Left renal pelvis (tissue), 4 donors: ENCODE measurements at places on chromosomes 16 and 17. TPM values are rescaled to one million over a fixed set of nuclear protein-coding genes. Genes with fewer than 3 reads are reported as not detected.

CCDC154 gene
- 2.3 TPM for polyA plus RNA-seq

RHBDL3 gene
- polyA plus RNA-seq: 1.5 TPM

RNU2-1 gene
- 1.9 TPM for polyA plus RNA-seq

DNA sequence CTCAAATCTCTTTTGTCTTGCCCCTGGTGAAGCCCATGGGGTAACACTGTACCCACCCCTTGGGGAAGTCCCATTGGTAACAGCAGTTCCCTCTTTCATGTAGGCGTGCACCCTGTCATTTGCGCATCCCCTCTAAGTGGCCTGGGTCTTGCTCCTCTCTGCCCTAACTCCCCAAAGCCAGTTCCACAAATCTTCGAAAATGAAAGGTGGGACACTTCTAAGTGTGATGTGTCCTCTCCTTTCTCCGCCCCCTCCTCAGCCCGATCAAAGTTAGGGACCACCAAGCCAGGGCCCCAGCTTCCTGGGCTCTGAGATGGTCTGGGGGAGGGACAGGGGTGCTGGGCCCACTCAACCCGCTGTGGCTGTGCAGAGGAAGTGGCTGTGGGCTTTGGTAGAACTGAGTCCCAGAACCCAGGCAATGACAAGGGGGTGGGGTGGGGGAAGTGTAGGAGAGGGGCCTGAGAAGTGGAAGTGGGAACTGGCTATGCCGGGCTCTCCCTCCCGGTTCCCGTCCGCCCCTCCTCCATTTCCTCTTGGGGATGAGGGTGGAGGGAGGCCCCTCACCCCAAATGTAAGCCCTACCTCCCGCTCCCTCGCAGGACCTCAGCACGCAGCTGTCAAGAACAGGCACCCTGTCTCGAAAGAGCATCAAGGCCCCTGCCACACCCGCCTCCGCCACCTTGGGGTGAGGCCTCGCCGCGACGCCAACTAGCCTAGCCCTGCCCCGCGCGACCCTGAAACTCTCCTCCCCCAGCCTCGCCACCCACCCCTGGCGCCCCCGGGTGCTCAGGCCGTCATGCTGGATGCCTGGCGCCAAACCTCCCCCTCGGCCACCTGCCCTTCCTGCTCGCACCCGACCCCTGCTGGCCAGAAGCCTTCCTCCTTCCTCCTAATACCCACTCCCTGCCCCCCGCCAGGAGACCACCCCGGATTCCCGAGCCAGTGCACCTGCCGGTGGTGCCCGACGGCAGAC is 8.7 kb downstream of the ABI3 start:
- no peak for DNase-seq

DNA sequence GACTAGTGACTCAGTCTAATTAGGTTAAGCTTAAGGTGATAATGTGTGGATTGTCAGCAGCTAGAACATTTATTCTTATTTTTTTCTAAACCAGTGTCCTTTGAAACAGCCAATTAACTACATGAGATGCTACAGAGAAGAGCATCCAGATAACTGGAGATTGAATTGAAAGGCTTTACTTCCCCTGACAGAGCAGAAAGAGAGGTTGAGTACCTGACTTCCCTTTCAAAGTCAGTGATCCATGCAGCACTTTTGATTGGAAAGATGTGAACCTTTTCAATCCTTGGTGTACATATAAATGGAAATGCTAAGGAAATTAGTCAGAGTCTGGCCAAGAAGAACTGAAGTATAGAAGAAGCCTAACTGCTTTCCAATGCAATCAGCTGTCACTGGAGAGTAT is 653.8 kb downstream of the CDH8 start:
- DNase-seq: no peak

DNA sequence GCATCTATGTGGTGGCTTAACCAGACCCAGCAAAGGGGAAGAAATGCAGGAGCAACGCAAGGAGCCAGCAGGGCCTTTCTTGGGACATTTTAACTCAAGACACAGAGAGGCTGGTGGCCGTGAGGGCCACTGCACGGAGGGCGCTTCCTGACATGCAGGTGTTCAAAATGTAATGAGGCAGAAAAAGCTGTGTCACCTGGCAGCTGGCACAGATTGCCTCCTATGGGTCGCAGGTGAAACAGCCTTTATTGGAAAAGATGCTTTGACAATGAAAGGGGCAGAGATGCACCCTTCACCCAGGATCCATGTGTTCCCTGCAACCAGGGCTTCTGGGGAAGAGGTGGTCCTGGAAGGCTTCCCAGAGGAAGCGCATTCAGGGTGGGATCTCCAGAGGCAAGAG is 219.3 kb downstream of the XYLT1 start:
- DNase-seq: no peak

DNA sequence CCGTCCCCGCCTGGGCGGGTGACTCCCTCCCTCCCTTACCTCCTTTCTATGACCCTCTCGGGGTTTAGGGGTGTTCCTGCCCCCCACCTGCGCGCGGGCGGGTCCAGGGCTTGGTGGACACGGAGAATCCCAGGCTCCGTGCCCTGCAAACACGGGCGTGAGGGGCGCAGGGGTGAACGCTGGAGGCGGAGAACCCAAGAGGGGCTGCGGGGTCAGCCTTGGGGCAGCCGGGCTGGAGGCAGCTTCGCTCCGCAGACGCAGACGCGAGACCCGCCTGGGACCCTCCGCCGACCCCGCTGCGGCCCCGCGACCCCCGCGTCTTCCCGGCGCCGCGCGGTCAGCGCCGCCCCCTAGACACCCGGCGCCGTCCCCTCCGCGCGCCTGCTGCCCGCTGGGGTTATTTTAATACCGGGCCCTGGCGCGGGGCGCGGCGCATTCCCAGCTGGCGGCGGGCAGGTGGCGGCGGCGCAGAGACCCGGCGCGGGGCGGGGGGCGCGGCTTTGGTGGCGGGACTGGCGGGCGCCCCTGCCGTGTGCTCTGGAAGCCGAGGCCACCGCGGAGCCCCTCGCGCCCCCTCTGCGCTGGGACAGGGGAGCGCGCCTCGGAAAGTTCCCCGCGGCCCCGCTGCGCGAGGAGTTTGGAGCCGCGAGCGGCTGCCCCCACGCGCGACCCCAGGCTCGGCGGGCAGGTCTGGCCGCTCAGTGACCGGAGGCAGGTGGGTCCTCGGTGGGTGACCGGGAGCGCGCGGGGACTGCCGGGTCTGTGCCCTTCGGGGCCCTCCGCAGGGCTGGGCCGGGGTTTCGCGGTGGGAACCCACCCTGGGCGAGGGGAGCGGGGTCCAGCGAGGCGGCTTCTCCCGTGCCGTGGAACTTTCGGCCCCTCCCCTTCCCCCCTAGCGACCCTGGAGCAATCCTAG is at the start of gene UTS2R:
Gene UTS2R (plus strand): TSS at position 433 of the 916 bp plus-strand sequence. CDS start 2,560 bp downstream, outside the sequence.
- DNase-seq: no peak

GRCh38 chr16:66878067-66878466 is 2.2 kb upstream of the PDP2 start:
- no peak for DNase-seq

DNA sequence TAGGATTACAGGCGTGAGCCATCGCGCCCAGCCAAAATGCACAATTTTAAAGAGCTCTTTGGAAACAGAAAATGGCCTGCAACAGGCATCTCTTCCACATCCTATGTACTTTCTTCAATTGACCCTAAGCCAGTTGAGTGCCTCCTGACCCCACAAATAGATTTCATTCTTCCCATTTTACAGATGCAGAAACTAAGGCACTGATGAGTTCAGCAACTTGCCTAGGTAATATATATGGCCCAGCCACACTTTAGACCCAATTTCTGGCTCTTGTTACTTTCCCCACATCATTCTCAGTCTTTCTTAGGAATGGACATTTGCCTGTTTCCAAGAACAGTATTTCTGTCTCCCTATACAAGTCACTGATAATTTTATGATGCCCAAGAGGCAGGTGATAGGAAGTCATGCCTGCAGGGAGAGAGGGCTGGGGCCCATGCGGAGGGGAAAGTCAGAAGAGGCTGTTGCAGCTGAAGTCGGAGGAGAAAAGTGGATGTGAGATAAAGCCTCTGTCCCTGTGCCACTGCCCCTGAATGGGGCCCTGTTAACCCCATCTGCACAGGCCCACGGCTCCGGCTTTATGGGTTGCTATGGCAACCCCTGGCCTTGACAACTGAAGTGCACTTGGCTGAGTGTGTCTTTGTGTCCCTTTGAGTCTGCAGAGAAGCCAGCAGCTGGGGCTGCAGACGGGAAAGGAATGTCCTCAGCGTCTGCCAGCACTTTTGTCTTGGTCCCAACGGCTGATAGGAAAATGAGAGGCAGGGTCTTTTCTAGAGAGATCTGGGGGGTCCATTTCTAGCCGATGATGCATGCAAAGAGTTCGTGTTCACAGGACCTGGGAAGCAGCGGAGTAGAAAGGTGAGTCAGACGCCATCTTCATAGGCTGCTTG is 45.9 kb downstream of the ABAT start:
- no peak for DNase-seq

DNA sequence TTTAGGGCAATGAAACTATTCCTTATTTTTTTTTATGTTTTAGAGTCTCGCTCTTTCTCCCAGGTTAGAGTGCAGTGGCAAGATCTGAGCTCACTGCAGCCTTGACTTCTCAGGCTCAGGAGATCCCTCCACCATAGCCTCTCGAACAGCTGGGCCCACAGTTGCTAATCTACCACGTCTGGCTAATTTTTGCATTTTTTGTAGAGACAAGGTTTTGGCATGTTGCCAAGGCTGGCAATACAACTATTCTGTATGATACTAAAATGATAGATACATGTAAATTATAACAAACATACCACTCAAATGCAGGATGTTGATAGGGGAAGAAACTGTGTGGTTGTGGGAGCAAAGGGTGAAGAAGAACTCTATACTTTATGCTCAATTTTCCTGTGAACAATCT is 401.3 kb downstream of the ZFHX3 start:
- DNase-seq: no peak

DNA sequence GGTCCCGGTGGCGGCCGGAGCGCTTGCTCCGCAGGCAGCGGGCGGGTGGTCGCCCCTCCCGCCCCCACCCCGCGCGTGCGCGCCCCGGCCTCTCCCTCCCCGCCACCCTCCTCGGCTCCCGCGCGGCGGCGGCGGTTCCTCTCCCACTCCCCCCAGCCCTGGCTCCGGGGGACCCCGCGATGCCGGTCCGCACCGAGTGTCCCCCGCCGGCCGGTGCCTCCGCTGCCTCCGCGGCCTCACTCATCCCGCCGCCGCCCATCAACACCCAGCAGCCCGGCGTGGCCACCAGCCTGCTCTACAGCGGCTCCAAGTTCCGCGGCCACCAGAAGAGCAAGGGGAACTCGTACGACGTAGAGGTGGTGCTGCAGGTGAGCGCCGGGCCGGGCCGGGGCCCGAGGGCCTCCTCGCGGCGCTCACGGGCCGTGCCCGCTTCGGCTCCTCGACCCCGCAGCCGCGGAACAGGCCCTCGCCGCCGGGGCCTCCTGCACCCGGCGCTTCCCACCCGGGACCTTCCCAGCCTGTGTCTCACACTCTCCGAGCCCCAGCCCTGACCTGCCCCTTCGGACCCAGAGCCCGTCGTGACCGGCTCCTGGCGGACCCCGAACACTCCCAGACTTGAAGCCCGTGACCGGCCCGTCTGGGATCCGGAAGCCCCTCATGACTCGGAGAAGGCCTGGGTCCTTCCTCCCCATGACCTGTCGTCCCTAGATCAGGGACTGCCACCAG is 490 bp downstream of the GID4 start:
- no peak for DNase-seq

DNA sequence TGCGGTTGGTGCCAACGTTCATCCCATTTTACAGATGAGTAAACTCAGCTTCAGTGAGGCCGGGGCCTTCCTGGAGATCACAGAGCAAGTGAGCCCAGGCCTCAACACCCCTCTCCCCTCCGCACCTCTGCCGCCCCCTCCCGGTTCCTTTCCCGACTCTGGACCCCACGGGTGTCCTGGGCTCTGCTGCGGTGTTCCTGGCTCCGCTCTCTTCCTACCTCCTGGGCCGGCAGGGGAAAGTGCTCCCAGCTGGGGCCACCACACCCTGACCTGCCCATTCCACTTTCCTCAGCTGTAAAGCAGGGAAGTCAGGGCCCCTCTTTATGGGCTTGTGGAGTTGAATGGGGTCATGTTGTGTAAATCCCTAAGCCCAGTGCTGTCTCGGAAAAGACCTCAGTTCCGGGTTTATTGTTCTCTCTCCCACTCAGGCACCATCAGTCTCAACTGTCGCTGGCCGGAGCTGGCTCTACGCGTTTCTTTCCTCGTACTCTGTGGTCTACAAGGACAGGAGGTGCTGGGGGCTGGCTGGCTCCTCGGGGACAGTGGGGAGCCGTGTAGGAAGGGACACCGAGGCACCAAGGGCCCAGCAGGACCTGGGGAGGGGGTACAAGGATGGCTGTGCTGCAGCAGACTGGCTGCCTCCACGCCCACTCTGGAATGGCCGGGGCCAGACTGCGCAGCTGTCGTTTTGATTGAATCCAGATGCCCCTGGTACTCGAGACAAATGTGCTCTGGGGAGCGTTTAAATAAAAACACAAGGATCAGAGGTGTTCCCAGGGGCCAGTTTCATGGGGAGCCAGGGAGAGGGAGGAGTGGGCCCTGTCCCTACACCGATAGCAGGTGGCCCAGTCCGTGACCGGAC is 21.7 kb upstream of the ACSF3 start:
- DNase-seq: peak; percentile 51

DNA sequence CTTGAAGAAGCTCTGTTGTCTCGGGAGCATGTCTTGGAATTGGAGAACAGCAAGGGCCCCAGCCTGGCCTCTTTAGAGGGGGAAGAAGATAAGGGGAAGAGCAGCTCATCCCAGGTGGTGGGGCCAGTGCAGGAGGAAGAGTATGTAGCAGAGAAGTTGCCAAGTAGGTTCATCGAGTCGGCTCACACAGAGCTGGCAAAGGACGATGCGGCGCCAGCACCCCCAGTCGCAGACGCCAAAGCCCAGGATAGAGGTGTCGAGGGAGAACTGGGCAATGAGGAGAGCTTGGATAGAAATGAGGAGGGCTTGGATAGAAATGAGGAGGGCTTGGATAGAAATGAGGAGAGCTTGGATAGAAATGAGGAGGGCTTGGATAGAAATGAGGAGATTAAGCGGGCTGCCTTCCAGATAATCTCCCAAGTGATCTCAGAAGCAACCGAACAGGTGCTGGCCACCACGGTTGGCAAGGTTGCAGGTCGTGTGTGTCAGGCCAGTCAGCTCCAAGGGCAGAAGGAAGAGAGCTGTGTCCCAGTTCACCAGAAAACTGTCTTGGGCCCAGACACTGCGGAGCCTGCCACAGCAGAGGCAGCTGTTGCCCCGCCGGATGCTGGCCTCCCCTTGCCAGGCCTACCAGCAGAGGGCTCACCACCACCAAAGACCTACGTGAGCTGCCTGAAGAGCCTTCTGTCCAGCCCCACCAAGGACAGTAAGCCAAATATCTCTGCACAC is 21.2 kb downstream of the AKAP1 start:
- no peak for DNase-seq

DNA sequence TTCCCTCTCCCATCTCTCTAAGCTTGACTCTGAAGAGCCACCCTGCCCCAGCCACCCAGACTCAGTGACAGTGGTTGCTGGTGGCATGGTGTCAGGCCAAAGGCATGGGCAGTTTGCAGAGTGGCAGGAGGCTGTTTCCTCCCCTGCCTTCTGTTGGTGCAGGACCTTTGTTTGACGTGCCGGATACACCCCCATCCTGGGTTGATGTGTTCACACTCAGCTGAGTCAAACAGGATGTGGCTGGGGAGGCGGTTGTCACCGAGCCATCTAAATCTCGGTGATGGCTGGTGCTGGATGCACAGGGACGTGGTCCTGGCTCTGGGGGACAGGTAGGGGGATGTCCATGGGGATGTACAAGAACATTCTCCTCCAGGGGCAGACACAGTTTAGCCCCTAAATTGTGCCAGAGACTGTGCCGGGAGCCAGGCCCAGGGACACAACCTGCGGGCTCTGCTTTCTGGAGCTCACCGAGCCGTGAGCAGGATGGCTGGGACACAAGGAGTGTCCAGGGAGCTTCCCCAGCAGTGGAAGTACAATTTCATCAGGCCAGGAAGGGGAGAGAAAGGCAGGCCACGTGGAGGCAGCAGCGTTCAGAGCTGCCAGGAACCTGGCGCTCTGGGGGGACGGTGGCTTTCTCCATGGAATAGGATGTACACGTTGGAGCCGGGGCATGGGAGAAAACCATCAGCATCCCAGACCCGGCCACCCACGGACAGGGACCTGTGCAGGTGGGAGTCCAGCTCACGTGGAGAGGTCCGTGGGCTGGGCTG is 264.2 kb downstream of the SEC14L1 start:
- no peak for DNase-seq
